HuH-7.5 (cell line): ENCODE measurements at places on chromosomes 4 and X.

GRCh38 chr4:176363072-176363471, 43.3 kb downstream of the SPCS3 start:
- no peak for DNase-seq

- no peak for DNase-seq
These were observed 127.4 kb downstream of the RBM47 start for GRCh38 chr4:40502220-40502619.

GRCh38 chr4:176153124-176153523, 42.3 kb downstream of the SPATA4 start:
- DNase-seq: no peak

DNA sequence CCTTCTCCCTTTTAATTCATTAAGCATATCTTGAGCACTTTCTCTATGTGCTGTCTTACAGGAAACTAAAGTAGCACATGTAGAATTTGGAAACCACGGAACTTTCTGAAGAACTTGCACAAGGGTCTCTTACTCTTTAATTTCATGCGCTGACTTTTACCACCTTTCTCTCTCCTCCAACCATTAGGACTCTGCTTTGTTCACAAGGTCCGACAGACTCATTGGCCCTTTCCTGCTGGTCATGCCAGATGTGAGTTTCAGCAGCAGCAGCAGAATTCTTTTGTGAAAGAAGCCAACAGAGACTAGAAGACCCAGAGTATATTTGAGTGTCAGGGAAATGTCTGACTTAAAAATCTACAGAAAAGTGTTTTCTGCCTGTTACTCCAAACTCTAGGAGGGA, 207.1 kb downstream of the GUCY2F start:
- DNase-seq: no peak

GRCh38 chrX:74500555-74500954, 79.3 kb downstream of the SLC16A2 start:
- DNase-seq: no peak

GRCh38 chr4:100486496-100486895, 31.3 kb downstream of the EMCN start:
- no peak for DNase-seq
